Stimulated activated CD4-positive, alpha-beta T cell treated with anti-CD3 and anti-CD28 coated beads, Interleukin-1b, Interleukin-23, amount 100 ng/mL, for 1 hour (primary cell): ENCODE measurements at places on chromosomes 11 and 22.
A peak's percentile ranks its signal among the peaks of the same experiment; 100 is the strongest.

DNA sequence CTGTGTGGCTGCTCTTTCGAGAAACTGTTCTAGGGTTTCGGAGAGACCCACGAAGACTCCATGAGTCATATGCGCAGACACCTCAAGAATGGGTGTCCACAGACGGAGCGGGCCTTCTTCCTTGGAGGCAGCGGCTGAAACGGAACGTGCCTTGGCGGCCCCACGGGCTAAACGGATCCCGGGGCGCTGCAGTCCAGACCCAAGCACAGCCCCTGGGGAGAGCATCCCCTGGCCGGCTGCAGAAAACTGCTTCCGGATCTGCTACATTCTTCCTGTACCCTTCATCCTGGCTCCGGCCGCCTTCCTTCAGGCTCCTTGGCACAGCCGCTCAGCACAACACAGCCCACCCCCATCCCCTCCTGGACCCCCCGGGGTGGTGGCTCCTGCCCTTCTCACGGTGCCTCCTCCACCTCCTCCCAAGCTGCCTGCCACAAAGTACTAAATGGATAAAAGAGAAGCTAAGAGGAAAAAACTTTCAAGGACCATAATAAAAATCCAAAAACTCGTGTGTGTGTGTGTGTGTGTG lies 25.4 kb downstream of the CPT1A start:
- no peak for DNase-seq

- DNase-seq, result no peak
Observed at GRCh38 chr11:117870103-117870952, 6.1 kb downstream of the FXYD6 start.

- no peak for DNase-seq
Observed at GRCh38 chr11:94376841-94377240, 24.4 kb downstream of the GPR83 start.

- DNase-seq, result peak; percentile 19
Observed at GRCh38 chr11:123640677-123641494, 13.5 kb downstream of the SCN3B start.

GRCh38 chr22:38867124-38867455 lies 4.9 kb downstream of the CBX6 start:
- DNase-seq, result no peak

- DNase-seq, result no peak
Observed at GRCh38 chr11:115182282-115182955, 321.8 kb downstream of the CADM1 start.

DNA sequence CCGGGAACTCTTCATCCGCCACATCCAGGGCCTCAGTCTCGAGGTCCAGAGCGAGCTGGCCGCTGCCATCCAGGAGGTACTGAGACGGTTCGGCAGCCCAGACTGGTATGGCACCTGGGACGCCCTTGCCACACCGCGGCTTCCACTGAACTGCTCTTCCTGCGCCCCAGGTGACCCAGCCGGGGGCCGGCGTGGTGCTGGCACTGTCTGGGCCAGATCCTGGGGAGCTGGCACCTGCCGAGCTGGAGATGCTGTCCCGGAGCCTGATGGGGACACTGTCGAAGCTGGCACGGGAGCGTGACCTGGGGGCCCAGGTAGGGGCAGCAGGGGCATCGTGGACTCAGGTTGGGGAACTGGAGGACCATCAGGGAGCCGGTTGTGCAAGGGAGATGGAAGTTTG lies 1.4 kb downstream of the CCDC88B start:
- no peak for DNase-seq

GRCh38 chr11:130571947-130572584 lies 123.6 kb downstream of the ADAMTS15 start:
- DNase-seq, result no peak

DNA sequence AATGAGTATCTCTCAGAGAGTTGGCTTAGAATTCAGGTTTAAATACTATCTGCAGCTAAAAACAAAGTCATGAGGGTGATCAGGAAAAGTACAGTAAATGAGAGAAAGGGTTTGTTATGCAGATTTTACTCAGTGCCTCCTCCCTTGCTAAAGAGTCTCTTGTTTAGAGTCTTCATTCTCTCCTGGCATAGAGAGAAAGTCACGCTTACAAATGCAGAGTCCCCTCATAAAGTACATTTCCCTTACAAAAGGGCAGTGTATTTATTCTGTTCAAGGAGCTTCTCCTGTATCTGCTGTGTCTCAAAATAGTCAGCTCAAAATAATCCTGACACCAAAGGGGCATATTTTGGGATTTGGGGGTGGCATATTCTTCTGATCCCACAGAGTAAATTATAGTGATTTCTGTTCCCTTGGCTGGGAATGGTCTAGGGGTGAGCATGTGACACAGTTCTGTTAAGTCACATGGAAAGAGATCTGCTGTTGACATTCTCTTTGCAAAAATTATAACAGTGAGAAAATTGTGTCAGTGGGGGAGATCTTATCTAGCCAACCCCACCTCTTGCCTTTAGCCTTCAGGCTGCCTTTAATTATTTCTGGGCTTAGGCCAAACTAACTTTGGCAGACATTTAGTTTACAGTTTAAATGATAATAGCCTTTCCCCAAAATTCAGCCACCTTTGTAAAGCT lies 102.9 kb downstream of the MTNR1B start:
- DNase-seq, result no peak

DNA sequence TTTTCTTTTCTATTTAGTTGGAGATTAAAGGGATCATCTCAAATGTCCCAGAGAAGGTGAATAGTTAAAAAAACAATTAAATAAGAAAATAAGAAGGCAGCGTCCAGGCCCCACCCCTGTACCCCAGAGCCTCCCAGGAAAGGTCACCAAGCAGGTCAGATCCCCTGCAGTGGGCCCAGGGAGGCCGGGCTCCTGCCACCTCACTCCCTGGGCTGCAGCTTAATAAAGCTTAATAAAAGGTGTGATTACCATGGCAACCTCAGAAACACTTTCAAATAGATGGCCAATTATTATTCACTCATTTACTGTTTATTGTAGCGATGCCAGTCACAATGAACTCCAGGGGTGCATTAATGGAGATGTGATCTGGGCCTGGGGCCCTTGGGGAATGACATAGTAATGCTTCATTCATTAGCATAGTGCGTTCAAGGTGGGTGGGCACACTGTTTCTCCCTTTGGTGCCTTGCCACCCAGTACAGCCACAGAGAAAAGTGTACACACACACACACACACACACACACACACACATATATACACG lies 386.2 kb downstream of the CADM1 start:
- DNase-seq, result no peak
